AG10803 (cell line): ENCODE measurements at places on chromosomes 16 and 17.

- DNase-seq, result no peak
Observed at GRCh38 chr16:680625-680945, 375 bp downstream of the STUB1 start.

DNA sequence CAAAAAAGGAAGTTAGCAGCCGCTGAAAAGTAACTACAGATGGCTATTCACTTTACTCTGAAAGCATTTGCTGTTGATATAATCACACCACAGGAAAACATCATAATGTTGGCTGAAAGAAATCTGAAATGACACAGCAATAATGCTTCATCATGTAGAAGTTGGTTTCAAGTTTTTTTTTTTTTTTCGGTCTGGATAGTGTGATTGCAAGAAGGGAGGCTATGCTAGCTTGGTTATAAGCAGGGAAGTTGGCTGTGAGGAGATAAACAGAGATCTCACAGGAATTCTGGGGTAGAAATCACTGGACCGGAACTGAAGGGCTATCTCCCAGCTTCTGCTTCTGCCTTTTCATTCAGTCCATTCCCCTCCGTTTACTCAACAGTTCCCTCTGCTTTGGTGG, 57.9 kb downstream of the MYO1D start:
- peak; percentile 82 for DNase-seq

DNA sequence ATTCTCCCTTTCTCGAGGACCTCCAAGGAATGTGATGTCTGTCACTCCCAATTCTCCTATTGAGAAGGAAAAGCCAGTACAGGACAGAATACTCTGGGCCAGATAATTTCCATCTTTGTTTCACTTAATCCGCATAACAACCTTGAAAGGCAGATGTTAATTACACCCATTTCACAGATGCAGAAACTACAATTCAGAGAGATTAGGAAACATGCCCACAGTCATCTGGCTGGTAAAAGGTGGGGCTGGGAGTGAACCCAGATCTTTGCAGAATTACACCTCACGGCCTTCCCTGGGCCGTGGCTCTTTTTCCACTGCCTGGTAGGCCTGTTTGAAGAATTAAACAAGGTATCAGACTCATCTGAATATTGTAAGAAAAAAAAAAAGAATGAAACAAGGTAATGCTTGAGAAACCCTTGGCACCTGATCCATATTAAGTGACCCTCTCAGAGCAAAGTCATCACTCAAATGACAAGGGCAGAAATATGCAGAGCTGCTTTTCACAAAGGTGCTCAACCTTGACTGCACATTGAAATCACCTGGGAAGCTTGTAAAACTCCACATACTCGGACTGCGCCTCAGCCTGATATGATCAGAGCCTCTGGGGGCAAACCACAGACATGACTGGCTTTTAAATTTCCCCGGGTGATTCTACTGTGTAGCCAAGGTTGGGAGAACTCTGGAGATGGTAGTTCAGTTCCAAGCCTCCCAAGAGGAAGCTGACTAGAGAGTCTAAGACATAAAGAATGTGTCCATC, 16.6 kb upstream of the G6PC1 start:
- no peak for DNase-seq

DNA sequence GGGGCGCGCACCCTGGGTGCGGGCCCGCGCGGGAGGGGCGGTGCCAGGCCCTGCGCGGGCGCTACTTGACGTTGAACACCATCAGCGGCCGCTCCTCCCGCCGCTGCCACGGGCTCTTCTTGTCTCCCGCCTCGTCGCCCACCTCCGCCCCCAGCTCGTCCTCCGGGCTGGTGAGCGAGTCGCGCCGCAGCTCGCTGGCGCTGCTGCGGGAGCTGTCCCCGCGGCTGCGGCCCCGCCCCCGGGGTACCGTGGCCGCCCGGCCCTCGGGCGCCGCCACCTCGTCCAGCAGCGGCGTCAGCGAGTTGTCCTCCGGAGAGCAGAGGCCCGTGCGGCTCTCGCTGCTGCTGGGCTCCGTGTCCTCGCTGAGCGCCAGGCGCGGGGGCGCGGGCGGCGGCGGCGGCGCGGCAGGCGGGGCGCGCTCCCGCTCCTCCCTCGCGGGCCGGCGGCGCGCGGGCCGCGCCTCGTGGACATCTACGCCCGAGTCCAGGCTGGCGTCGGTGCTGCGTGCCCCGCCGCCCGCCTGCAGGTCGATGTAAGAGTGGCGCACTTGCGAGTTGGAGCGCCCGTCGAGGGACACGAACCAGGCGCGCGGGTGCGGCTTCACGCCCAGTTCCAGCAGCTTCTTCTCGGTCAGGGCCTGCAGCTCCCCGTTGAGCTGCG, 8.7 kb downstream of the GRN start:
- DNase-seq, result no peak

DNA sequence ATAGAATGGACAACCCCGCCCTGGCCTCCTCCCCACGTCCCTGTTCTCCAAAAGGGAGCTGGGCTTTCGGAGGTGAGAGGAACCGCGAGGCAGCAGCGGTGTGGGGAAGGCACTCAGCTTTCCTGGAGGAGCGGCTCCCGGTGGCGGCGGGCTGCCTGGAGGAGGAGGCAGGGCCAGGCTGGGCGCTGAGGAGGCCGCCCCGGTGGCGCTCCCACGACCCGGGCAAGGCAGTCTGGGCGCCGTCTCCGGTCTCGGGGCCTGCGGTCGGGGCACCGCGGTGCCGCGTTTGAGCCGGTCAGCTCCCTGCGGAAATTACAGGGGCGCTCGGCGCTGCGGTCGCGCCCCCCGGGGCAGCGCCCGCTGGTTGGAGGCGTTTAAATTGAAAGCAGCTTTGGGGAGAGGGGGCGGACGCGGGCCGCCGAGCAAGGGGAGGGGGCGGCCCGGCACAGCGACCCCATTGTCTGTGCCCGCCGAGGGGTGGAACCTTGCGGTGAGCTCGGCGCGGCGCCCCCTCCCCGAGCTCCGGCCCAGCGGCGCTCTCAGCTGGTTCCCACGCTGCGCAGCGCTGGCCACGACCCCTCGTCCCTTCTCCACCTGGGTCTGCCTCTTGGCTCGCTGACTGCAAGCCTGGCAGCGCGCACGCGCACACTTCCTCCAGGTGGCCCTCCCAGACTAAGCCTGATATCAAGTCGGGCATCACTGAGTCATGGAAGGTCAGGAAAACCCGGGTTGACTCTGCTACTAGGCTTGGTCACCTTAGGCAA, 58.7 kb upstream of the DLX4 start:
- no peak for DNase-seq

GRCh38 chr16:138049-138417, 440 bp downstream of the NPRL3 start:
- peak; percentile 8 for DNase-seq

GRCh38 chr17:50660042-50660886, 25.6 kb downstream of the ABCC3 start:
- peak; percentile 57 for DNase-seq

GRCh38 chr17:74430706-74431567, 951 bp upstream of the GPRC5C start:
- DNase-seq, result peak; percentile 42

DNA sequence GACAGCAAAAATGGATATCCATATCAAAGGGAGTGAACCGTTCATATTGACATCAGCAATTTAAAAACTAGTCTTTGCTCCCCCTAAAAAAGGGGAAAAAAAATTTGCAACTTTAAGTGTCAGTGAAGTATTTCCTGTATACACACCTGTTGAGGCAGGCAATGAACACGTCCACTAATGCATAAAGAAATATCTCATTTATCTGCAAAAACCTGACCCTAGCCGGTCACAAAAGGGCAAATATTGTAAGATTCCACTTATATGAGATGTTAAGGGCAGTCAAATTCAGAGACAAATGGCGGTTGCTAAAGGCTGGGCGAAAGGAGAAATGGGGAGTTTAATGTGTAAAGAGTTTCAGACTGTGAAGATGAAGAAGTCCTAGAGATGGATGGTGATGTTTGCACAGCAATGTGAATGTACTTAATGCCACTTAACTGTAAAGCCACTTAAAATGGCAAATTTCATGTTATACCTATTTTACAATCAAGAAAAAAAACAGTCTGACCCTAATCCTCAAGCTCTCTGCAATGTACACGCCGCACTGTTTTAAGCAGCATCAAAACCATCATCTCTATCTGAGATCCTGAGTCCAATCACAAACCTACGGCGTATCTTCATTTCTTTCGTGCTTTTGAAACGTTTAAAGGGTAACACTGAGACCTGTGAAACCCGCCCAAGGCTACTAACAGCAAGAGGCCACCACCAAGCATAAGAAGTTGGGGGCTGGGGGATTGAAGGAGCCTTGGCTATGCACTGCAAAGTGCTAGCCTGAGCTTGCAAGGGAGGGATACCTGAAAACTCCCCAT, 1.1 kb downstream of the PARN start:
- no peak for DNase-seq

- DNase-seq, result no peak
Observed at GRCh38 chr16:52718046-52718445, 171.1 kb upstream of the TOX3 start.

DNA sequence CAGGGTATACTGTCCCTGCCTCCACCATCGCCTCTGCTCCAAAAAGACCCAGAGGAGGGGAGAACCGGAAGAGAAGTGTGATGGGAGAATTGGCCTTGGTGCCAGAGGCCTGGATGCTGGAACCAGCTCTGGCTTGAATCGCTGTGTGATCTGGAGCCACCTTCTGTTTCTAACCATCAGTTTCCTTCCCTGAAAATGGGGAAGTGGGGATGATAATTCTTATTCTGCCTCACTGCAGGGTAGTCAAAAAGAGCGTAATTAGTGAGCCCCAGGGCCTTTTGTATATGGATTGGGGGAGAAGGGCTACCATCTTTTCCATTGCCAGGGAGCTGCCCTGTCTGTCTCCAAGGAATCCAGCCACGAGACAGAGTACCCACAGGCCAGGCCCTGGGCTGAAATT, 52.2 kb downstream of the CCT6B start:
- no peak for DNase-seq

DNA sequence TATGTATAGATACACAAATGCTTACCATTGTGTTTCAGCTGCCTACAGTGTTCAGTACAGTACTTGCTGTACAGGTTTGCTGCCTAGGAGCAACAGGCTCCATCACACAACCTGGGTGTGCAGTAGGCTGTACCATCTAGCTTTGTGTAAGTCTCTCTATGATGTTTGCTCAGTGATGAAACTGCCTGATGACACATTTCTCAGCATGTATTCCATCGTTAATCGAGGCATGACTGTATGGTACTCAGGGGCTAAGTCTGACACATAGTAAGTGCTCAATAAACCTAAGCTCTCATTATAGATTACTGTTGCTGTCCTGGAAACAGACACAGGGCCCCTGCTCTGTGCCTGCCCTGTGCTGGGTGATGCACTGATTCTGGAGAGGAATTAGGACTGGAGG, 18.1 kb downstream of the KCNJ12 start:
- DNase-seq, result peak; percentile 44

DNA sequence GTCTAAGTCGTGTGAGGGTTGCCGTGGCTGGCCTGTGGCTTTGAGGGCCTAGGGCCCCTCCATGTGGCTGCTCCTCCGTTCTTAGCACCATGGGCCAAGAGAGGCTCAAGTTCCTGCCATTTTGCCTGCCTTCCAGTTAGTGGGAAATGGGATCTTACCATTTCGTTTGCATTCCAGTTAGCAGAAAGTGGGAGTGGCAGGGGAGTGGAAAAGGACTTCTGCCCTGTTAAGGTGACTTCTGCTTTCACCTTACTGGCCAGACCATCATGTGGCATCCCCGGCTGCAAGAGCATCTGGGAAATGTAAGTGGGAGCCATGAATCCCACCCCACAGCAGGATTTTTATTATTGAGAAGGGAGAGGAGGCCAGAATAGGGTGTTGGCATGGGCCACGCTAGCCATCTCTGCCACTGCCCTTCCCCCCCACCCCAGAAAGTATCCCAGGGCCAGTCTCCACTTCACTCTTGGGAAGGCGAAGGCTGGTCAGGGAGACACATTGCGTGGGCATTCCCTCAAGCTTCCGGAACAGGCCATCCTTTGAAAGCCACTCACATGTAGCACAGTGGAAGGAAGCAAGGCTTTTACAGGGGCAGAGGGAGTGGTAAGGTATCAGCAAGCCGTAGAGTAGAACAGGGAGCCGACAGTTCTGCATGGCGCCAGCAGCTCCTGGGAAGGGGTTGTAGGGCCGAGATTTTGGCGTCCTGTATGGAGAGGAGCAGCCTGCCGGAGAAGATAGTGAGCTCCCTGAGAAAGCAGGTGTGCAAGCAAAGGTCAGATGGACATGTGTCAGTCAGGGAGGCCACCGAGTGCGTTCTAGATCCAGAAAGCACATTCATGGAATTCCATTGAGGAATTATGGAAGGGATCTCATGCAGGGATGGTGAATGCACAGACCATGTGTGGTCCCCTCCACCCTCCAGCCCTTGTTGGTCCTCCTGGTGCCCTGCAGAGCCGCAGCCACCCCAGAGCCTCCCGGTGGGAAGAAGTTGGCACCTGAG, 33.4 kb downstream of the CMIP start:
- DNase-seq, result no peak

DNA sequence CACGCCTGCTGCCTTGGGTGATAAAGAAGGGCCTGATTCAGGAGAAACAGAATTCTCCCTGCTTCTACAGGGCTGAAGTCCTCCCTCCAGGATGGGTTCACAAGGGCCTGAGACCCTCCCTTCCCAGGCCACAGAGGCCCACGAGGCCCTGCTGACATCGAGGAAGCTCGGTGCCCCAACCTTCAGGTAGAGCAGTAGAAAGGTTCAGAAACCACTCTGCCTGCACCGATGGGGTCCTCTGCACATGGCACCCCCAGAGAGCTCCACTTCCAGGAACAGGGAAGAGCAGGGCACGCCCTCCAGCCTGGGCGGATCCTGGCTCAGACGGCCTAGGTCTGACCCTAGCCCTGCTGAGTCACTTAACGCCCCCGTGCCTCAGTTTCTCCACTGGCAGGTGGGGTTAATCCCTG, 773 bp downstream of the CENPX start:
- DNase-seq, result no peak

GRCh38 chr16:82017911-82018568, 6.8 kb upstream of the SDR42E1 start:
- DNase-seq, result no peak

DNA sequence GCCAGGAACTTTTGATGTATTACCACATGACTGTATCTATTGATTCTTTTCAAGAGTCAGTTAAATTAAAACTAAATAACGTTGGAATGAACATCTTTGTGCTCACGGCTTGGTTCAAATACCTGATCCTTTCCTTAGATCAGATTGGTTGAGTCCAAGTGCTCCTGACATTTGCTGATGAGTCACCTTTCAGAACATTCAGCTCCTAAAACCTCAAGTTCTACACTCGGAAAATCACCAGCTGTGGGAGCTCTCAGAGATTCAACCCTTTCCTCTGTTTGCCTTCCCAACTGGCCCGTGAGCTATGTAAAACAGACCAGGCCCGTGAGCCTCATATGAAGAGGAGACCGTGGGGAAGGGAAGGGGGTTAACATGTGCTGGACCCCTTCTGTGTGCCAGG, 68.1 kb downstream of the RTN4RL1 start:
- peak; percentile 13 for DNase-seq
